CD4-positive, alpha-beta T cell treated with Interleukin-6 at 100 ng/mL for 8 hours (primary cell): ENCODE measurements at places on chromosomes 3 and 15.

DNA sequence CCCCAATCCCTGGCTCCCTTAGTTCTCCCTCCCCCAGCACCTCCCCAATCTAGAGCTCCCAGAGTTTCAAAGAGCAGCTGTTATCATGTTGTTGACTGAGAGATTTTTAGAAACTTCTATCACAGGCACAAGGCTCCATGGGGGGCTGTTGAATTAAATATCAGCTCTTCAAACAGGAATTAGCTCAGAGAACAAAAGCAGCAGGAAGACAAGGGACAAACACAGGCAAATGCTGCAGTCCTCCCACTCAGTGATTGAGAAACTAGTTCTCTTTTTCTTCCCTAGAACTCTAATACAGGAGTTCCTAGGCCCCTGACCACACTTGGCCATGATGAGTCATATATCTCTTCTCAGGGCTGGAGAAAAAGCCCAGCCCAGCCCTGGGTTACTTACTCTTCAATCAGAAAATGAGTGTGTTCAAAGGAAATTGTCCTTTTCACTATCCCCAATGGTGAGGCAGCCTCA lies 262.1 kb downstream of the IGSF11 start:
- DNase-seq: no peak

- DNase-seq: no peak
Measured at GRCh38 chr3:100083209-100083608, 31.1 kb downstream of the FILIP1L start.

DNA sequence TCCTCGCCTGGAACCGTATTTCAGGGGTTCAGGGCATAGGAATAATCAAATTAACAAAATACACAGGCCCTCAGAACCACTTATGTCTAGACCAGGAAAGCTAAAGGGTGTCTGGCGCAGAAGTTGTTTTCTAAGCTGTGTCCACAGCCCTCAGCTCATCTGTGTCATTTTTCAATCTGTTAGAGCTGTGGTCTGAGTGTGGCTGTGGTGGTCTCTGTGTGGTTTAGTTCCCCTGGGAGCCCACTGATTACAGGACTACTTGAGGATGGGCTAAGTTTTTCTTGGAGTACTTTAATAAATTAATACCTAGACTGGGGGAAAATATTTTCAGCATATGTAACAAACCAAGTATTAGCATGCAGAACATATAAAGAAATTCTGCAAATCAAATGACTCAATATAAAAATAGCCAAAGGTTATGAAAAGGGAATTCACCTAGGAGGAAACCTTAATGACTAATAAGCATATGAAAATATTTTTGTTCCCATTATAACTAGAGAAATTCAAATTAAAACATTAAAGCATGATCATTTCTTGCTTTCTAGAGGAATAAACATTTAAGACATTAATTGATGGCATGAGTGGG lies 186.3 kb downstream of the SATB1 start:
- DNase-seq: no peak

DNA sequence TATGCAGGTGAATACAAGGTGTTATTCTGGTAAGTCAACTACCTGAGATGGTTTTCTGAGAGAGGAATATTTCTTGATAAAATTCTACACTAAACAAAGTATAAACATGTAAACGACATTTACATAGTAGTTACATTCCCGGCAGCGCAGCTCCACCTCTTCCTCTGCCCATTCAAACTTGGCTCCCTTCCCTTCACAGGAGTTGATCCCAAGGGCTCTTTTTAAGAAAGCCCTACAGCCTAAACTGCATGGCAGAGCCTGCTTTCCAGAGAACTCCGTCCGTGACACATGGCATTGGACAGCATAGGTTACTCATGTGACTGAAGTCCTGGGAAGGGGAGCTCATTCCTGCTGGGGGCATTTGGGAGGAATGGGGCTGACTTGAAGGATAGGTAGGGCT lies 22.0 kb upstream of the LCTL start:
- DNase-seq: no peak

- no peak for DNase-seq
Measured at GRCh38 chr3:192082730-192083660, 622.0 kb downstream of the PYDC2 start.

DNA sequence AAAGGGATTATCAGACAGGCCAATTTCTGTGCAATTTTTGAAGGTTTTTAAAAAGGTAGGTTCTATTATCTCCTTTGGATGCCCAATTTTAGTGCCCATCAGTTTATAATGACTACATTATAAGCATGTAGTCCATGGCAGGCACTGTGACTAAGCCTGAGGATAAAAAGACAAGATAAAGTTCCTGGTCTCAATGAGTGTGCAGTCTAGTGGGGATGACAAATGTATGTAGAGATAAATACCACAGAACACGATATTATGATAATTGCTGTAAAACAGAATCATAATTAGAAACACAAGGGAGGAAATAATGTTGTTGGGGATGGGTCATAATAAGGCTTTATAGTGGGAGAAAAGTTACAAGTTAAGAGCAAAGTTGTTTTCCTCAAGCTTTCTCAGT lies 163.1 kb downstream of the ZNF385D start:
- no peak for DNase-seq
